Thyroid gland (tissue), 4 donors: ENCODE measurements at places on chromosomes 16 and 17.

DNA sequence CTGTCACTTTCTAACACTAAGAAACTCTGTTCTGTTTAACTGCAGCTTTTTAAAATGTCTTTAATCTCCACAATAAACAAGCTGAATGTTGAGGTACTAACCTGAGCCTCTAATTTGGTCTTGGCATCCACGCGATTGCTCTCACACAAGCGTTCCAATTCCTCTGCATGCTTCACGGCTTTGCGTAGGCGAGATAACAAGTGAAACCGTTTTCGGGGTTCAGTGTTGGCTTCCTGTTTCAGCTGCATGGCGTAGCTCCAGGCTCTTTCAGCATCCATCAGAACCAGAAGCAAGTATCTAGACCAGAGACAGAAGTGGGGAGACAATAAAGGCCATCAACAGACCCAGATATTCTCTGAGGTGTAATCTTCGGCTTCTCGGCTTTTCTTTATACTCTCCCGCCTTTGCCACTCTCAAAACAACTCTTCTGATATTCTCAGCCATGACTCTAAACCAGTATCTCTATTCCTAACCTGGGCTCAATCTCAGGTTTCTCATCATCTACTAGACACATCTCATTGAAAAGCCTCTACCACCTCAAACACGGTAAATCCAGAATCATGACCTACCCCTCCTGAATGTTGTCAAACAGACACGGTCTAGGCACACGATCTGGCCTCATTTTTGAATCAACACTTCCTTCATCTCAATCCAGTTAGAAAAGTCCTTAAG lies 8.3 kb downstream of the SRP68 start:
- no peak for DNase-seq

DNA sequence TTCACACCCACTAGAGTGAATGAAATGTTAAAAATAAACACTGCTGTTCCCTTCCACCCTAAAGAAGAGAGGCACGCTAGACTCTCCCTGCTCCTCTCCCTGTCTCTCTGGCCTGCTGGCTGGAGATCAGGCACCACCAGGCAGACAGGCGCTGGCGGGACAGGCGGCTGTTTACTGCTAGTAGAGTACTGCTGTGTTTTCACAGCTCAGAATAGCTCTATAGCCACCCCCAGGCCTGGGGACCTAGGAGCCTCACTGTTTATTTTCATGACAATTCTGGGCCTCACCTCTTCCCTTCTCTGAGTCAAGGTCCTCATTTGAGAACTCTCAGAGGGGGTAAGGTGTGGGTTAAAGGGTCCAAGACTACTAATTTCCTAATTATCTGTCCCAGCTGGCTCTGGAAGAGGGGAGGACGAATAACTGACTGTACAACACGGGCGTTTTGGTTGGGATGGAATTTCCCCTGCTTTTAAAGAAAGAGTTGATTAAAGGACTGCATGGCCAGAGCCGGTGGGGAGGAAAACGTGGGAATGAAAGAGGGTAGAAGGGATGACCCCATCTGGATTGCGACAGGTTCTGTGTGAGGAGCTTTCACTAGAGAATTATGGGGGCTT lies 9.0 kb upstream of the G6PC1 start:
- DNase-seq = peak; percentile 45

GRCh38 chr17:46962374-46962790 lies 16.7 kb downstream of the RPRML start:
- DNase-seq = no peak

DNA sequence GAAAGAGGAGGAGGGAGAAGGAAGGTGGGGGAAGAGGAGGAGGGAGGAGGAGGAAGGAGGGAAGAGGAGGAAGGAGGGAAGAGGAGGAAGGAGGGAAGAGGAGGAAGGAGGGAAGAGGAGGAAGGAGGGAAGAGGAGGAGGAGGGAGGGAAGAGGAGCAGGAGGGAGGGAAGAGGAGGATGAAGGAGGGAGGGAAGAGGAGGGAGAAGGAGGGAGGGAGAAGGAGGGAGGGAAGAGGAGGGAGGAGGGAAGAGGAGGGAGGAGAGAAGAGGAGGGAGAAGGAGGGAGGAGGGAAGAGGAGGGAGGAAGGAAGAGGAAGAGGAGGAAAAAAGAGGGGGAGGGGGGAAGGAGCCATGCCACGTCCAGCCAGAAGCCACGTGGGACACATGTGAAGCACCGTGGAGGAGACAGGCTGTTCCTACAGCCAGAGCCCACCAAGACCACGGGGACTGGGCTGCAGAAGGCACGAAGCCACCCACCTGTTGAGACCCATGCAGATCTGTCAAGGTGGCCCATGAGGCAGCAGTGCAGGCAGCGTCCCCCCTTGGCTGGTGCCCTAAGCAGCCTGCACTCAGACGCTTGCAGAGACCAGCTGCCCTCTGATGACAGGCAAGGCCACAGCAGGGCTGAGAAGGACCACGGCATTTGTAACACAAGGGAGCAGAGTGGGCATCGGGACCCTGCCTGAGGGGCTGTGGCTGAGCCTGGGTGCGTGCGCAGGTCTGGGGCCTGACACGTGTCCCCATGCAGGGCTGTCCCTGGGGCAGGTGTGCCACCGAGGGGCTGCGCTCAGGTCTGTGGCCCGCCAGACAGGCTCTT lies 10.3 kb downstream of the NDUFAF8 start:
- no peak for DNase-seq

DNA sequence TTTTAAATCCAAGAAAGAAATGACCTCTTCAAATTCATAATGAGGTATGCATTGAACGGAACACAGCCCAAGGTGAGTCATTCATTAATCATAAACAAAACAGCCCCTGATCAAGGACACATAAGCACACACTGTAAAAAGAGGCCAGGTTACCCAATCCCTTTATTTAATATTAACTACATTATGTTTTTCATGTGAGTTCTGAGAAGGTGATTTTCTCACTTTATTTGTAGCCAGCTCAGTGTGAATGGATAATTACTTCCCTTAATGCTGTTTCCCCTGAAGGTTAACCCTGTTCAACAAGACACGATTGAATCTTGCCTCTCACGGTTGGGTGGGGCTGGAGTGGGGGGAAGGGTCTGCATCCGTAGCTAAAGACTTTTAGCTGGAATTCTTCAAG lies 257.3 kb upstream of the SALL1 start:
- no peak for DNase-seq

DNA sequence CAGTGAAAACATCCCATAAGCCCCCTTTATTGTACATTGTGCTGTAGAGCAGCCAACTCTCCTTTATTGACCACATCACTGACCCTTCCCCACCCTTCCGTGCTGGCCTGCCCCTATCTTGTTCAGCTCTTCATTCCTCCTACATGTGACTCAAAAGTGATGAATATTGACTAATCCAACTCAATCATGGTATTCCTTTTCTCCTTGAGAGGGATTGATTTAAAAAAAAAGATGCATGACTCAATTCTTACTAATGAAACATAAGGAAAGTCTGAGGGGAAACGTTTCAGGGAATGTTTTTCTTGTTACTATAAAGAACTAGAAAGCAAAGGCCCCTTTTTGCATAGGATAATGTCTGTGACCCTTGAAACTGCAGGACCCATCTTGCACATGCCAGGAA lies 125.2 kb upstream of the SOX9 start:
- DNase-seq = no peak

GRCh38 chr17:50161911-50162288 lies 3.9 kb upstream of the SGCA start:
- DNase-seq = no peak

DNA sequence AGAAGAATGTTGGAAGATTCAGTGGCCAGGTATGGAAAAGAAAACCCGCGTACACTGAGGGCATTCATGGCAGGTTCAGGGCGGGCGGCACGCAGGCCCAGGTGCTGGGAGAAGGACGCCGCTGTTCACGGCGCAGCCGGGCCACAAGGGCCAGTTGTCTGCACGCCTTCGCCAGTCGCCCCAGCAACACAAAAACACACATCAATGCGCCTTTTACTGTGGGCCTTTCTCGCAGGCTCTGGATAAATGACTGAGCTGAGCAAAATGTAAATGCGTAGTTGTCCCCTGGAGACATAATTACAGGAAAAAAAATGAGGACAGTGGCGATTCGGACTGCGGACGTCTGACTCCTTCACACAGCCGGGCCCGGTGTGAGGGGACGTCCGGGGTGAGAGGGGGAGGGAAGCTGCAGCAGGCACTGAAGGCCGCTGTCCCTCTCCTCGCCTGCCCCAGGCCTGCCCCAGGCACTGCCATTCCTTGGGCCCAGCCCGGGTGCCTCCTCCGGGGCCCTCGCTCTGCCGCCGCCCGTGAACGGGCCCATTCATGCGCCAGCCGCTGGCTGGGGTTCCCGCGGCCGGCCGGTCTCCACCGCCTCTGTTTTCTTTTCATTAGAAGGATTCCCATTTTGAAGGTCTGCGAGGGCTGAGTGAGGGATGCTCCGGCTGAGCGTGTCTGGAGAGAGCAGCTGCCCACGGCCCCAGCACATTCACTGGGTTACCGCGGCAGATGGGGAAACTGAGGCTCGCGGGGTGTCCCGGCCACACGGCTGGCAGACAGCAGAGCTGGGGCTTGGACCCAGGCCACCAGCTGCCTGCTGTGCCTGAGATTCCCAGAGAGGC lies 6.5 kb upstream of the ZNF469 start:
- DNase-seq = no peak

- DNase-seq = no peak
Measured at GRCh38 chr16:51114382-51114781, 36.7 kb downstream of the SALL1 start.

DNA sequence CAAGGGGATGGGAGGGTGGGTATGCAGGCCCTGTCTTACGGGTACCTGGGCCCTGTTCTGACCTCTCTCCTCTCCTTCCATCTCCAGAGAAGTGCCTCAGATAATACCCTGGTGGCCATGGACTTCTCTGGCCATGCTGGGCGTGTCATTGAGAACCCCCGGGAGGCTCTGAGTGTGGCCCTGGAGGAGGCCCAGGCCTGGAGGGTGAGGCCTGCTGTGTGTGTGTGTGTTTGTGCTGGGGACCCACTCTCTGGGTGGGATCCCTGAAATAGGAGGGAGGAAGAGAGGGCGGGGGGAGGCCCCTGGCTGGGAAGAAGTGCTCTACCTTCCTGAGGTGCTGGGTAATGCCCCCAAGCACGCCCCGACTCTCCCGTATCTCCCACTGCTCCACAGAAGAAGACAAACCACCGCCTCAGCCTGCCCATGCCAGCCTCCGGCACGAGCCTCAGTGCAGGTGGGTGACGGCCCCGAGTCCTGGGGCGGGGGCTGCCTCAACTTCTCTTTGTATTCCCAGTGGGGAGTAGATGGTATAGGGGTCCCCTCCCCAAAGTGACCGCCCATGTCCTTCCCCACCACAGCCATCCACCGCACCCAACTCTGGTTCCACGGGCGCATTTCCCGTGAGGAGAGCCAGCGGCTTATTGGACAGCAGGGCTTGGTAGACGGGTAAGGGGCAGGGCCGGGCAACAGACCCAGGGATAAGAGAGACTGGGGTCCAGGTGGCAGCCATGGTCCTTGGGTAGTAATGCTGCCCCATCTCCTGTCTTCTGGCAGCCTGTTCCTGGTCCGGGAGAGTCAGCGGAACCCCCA lies 7.8 kb downstream of the GRB7 start:
- DNase-seq = no peak

DNA sequence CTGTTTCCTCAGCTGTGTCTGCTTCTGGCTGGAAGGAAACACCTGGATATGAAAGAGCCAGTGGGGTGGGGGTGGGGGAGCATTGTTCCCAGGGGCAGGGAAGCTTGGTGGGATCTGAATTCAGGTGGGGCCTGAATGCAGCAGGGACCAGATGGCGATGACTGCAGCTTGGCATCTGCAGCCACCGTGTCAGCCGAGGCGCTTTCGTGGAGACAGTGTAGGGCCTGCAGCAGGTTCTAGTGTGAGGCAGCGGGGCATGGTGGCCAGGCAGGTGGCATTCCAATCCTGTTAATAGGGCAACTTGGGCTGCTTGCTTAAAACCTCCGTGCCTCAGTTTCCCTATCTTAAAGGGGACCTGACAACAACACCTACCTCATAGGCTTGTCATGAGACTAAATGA lies 1.7 kb downstream of the PIK3R6 start:
- DNase-seq = no peak

GRCh38 chr17:33039874-33040273 lies 48.2 kb downstream of the SPACA3 start:
- DNase-seq = no peak

GRCh38 chr16:85653290-85653891 lies 35.4 kb downstream of the GINS2 start:
- DNase-seq = no peak

DNA sequence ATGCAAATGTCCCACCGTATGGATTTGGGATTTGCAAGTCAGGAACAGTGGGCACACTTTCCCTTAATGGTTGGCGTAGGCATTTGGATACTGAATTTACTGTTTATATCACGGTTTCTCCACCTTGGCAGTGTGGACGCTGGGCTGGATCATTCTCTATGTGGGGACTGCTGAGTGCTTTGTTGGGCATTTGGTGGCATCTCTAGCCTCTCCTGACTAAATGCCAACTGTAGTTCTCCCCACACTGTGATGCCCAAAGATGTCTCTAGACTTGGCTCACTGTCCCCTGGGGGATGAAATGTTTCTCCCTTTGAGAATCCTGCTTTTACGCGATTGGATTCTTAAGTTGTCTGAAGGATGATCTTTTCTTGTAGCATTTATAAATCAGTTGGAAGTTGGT lies 49.0 kb downstream of the RBFOX1 start:
- DNase-seq = no peak

GRCh38 chr17:6079155-6079888 lies 9.1 kb downstream of the WSCD1 start:
- no peak for DNase-seq

GRCh38 chr17:33494151-33494550 lies 201.1 kb upstream of the ASIC2 start:
- no peak for DNase-seq

- peak; percentile 30 for DNase-seq
Measured at GRCh38 chr16:87060034-87060986, 256.9 kb downstream of the C16orf95 start.

- no peak for DNase-seq
Measured at GRCh38 chr17:71441098-71441497, 679.7 kb upstream of the SOX9 start.

GRCh38 chr17:79051306-79051705 lies 23.3 kb upstream of the ENGASE start:
- no peak for DNase-seq

DNA sequence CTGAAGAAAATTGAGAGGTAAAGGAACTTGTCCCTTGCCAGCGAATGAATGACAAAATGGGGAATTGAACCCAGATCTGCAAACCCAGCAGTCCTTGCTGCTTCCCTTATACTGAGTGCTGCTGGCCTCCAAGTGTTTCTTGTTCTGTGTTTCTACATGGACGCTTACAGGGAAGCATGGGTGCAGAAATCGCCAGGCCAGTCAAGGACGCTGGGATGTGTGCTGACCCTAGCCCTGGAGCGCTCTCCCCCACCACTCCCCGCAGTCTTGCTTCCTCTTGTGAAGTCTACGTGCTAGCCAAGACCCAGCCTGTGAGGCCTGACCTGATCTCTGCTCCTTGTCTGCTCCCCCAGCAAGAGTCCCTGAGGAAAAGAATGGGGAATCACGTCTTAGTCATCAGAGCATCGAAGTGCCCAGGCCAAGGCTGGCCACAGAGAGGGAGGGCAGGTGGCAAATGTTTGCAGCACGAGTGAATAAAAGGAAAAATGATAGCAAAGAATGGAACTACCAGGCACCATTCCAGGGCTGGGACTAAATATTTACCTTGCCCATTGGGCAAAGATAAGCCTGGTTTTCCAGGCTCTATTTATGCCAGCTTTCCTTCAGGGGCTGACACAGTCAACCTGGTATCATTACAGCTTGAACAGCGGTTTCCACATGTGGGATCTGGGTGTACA lies 17.4 kb downstream of the CA4 start:
- DNase-seq = no peak
